ENCODE measurements at places on chromosomes 6 and 20. TPM values are rescaled to one million over a fixed set of nuclear protein-coding genes. Genes with fewer than 3 reads are reported as not detected.

Gene MED23
- 11.0 TPM for polyA plus RNA-seq

Gene TCP11
- not detected for polyA plus RNA-seq

Gene NEDD9
- 11.7 TPM for polyA plus RNA-seq

Gene FOXA2
- 30.4 TPM for polyA plus RNA-seq

Gene NFATC2
- 2.8 TPM for polyA plus RNA-seq

Gene CNR1
- 0.65 TPM for polyA plus RNA-seq

Gene ALDH8A1
- 0.99 TPM for polyA plus RNA-seq

Gene EEF1A1
- 5,774 TPM for polyA plus RNA-seq

Gene ZC3H12D
- 0.16 TPM for polyA plus RNA-seq

DNA sequence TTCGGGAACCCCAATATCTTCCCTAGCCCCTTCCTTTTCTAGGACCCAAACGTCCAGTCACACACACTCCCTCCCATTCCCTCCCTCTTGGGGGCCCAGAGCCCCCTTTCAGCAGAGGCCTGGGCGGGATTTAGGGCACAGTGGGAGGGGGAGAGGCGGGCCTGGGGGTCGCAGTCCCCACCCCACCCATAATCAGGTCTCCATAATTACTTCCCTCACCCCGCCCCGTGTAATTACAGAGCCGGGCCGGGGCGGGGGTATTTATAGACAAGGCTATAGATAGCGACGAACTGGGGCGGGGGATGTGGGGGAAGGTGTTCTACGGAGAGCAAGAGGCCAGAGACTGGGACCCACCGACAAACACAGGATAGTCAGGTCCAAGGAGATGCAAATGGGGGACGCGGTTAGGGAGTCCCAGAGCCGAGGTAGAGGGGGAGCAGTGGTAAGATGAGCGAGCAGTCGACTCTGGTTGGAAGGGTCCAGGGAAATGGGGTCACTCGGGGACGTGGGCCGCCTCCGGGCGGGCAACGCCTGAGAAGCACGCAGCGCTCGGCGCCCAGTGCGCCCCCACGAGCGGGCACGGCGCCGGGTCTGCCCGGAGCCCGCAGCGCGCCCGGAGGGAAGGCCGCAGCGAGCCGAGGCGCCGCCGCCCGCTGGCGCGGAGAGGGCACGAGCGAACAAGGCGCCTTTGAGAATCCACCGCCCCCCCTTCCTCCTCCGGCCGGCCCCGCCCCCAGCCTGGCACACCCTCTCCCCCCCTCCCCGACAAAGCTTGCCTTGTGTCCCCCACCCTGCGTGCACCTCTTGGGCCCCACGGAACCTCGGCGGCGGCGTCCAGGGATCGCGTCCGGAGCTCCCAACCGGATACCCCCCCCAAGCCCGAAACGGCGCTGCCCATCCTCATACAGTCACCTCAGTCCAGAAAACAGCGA lies 670 bp upstream of the COL11A2 start:
- DNase-seq, result no peak

DNA sequence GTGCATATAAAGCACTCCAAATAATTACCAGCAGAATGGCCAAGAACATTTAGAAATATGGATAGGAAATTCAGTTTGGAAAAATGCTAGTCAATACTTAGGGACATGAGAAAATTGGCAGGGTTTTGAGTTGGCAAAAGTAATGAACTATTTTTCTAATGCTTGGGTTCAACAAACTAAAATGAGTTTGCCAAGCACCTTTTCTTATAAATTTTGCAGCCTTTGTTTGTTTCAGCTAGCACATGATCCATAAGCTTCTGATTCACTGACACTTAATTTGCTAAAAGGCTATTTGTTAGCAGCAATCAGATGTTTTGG lies 324.8 kb downstream of the QKI start:
- no peak for DNase-seq

DNA sequence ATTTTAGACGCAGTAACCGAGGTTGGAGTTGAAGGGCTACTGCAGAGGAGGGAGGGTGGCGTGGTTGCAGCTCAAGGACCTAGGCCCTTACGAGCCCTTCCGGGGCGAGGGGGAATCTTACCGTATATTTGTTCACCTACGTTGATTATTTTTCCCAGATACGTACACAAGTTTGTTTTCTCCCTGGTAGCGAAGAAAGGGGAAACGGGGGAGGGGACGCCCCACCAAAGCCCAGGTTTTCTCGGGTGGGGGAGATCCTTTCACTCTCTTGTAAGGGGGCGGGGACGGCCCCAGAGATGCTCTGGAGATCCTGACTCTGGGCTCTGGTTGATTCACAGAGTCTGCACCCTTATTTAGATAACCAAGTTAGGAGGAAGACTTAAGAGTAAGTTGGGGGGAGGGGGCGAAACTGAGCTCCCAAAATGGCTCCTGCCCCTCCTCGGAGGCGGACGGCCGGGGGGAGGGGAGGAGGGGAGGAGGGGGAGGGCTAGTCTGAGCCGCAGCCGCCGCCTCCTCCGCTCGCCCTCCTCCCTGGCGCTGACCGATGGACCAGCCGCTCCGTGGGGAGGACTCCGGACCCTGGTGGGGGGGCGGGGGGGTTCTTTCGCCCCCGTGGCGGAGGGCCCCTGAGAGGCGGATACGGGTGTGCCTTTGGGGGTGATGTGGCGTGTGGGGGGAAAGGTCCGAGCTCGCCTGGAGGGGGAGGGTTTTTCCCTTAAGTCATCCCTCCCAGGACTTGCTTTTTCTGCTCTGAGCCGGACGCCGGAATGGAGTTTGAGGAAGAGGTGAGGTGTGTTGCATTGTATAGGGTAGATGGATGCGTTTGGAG lies 2.2 kb downstream of the BRD2 start:
- DNase-seq, result peak; percentile 89

DNA sequence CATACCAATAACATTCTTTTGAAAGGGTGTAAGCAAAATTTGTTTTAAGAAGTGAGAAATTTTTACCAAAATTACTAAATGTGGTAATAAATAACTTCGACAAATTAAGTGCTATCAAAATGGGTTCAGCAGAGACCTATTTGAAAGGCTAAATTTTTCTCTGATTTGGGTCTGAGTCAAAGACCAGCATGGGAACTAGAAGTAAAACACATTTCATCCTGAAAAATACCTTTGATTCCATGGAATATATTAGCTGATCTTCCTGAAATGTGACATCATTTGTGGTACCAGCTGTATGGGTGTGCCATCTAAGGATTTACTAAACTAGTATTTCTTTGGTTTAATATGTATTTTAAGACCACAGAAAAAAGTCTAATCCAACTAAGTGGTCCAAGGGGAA lies 63.6 kb downstream of the BLOC1S5 start:
- DNase-seq, result no peak

GRCh38 chr6:114712129-114712662 lies 369.4 kb upstream of the HS3ST5 start:
- DNase-seq, result no peak

GRCh38 chr6:43307451-43308100 lies 1.1 kb downstream of the CRIP3 start:
- no peak for DNase-seq

GRCh38 chr6:167744681-167745669 lies 81.7 kb upstream of the AFDN start:
- DNase-seq, result no peak

DNA sequence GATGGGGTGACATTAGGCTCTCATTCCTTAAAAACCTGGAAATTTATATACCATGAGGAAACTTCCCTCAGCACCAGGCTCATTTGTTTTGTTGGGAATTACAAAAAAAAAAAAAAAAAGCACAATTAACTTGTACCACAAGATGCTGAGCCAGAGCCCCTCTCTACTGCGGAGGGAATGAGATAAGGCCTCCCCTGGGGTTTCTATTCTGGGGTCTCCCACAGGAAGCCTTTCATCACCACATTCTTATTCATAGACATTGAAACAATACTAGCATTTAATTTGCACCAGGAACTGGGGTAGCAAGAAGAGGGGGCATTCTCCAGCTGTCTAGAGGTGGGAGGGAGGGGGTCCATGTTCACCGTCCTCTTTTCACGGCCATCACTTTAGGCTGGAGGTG lies 23.0 kb upstream of the RPS6KA2 start:
- no peak for DNase-seq

GRCh38 chr6:56652231-56652630 lies 9.5 kb upstream of the DST start:
- no peak for DNase-seq

DNA sequence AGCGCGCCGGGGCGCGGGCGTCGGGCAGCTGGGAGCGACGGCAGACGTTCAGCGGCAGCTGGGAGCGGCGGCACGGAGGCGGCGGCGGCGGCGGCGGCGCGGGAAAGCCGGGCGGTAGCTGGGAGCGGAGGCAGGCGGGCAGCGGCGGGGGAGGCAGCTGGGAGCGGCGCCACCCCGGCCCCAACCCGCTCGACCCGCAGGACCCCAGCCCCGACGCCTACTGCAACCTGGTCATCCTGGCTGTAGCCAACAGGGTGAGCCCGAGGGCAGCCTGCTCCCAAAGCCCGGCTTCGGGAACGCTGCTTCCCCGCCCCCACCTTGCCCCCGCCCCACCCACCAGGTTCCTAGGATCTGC lies 8.9 kb downstream of the CCM2L start:
- DNase-seq, result no peak

GRCh38 chr6:85670573-85670972 lies 27.9 kb upstream of the SYNCRIP start:
- no peak for DNase-seq

GRCh38 chr6:138105446-138105845 lies 1.8 kb downstream of the PERP start:
- no peak for DNase-seq

GRCh38 chr6:41965429-41966213 lies 24.0 kb upstream of the CCND3 start:
- DNase-seq, result peak; percentile 14

- DNase-seq, result no peak
These were observed 3.0 kb downstream of the E2F3 start for GRCh38 chr6:20404641-20405032.

GRCh38 chr6:19873031-19873430 lies 35.9 kb downstream of the ID4 start:
- DNase-seq, result no peak

DNA sequence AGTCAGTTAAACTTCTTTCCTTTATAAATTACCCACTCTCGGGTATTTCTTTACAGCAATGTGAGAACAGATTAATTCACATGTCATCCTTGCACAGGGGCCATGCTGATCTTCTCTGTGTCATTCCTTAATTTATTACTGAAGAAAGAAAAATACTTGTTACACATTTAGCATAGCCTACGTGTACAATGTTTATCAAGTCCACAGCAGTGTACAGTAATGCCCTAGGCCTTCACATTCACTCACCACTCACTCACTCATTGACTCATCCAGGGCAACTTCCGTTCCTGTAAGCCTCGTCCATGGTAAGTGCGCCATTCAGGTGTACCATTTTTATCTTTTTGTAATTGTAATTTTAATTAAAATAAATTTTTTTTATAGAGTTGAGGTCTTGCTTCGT lies 73.6 kb downstream of the RSPH3 start:
- no peak for DNase-seq

DNA sequence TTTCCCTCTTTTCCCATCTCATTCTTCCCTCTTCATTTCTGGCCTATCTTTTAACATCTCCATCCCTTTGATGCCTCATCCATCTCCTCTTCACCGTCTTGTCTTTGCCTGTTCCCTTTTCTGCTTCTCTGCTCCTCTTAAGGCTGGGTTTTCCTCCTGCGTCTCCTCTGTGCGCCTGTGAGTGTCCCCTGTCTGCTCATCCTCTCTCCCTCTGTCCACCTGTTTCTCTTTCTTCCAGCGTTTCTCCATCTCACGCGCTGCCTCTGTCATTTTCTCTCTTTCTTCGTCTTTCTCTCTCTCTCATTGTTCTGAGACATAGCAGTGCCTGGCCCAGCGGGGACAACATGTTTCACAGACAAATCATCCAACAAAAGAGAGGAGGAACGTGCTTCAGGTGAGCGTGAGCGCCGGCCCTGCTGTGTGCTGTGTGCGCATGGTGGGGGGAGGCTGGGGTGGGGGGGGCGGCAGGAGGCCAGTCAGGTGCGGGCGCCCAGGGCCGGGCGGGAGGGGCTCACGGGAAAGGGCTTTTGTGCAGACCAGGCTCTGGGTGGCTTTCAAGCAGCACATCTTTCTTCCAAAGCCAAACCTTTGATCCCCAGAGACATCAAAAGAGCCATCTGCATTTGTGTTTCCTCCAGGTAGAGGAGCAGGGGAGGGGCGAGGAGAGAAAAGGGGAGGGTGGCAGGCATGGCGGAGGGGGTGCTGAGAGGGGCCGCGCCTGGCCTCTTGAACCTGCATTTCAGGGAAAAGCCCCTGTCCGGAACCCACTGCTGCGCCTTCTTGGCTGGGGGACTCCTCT lies 121.3 kb downstream of the VEGFA start:
- no peak for DNase-seq

DNA sequence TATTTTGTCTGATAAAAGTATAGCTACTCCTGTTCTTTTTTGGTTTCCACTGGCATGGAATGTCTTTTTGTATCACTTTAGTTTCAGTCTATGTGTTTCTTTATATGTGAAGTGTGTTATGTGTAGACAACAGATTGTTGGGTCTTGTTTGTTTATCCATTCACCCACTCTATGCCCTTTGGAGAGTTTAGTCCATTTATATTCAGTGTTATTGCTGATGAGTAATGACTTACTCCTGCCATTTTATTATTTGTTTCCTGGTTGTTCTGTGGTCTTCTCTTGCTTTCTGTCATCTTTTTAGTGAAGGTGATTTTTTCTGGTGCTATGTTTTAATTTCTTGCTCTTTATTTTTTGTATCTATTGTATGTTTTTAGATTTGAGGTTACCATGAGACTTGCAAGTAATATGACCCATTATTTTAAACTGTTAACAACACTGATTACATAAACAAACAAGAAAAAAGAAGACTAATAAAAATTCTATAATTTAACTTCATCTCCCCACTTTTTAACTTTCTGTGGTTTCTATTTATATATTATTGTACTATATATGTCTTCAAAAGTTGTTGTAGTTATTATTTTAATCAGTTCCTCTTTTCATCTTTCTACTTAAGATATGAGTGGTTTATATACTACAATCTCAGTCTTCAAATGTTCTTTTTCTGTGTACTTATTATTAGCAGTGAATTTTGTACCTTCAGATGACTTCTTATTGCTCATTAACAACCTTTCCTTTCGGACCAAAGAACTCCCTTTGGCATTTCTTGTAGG lies 323.4 kb downstream of the BTBD9 start:
- DNase-seq, result no peak

- no peak for DNase-seq
These were observed 42.8 kb downstream of the MDGA1 start for GRCh38 chr6:37654727-37655500.

- DNase-seq, result no peak
These were observed 606.6 kb downstream of the MAFB start for GRCh38 chr20:40082436-40082835.

- no peak for DNase-seq
These were observed 1.4 kb downstream of the METTL24 start for GRCh38 chr6:110356778-110357177.

GRCh38 chr6:33945931-33946330 lies 142.1 kb upstream of the MLN start:
- no peak for DNase-seq

GRCh38 chr6:74976026-74976425 lies 229.8 kb downstream of the COL12A1 start:
- no peak for DNase-seq

- DNase-seq, result no peak
These were observed 184.3 kb downstream of the TTLL2 start for GRCh38 chr6:167508919-167509852.

DNA sequence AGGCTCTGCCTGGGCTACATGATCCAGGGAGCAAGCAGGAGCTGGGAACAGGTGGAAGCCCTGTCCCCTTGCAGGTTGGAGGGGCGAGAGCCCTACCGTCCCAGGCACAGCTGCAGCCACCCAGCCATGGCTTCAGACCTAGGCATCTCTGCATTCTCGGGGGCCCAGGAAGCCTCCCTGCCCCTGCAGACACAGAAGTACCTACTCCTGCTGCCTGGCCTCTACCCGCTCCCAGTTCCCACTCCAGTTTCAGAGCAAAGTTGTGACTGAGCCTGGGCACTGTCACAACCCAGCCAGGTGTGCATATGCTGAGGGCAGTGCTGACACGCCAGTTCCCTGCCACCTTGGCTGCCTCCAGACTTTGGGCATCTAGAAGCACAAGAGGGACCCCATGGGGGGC lies 645.9 kb downstream of the HTR1B start:
- no peak for DNase-seq
